ENCODE measurements at places on chromosomes 3 and 15.

GRCh38 chr3:47096959-47097358 is 67.0 kb downstream of the SETD2 start:
- no peak for DNase-seq

DNA sequence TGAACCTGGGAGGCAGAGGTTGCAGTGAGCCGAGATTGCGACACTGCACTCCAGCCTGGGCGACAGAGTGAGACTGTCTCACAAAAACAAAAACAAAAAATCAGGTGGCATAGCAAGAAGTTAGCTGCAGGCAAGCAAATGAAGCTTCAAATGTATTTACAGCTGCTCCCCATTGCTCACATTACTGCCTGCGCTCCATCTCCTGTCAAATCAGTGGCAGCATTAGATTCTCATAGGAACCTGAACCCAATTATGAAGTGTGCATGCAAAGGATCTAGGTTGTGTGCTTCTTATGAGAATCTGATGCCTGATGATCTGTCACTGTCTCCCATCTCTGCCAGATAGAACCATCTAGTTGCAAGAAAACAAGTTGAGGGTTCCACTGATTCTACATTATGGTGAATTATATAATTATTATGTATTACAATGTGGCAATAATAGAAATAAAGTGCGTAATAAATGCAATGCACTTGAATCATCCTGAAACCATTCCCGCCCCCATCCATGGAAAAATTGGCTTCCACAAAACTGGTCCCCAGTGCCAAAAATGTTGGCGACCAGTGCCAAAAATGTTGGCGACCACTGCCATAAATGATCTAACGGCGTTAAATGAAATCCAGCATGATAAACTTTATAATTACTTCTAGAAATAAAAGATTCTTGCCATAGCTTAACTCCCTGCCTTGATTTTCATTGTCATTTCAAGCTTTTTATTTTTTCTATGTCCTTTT is 616.7 kb upstream of the NAALADL2 start:
- peak; percentile 93 for DNase-seq

DNA sequence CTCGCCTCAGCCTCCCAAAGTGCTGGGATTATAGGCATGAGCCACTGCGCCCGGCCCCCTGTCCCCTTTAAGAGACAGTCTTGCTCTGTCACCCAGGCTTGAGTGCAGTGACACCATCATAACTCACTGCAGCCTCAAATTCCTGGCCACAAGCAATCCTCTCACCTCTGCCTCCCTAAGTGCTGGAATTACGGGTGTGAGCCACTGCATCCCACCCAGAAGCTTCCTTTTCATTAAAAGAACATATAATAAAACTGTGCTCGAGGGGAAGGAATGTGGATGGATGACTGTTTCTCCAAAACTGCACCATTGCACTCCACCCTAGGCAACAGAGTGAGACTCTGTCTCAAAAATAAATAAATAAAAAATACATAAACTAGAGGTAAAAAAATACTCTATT is 70.1 kb downstream of the NCEH1 start:
- no peak for DNase-seq

- DNase-seq: peak; percentile 46
Observed at GRCh38 chr3:5304789-5305683, 117.5 kb downstream of the EDEM1 start.

- no peak for DNase-seq
Observed at GRCh38 chr3:97470481-97470880, 294.1 kb upstream of the ARL6 start.

- DNase-seq: no peak
Observed at GRCh38 chr3:63940389-63940757, 28.2 kb upstream of the SCAANT1 start.

- no peak for DNase-seq
Observed at GRCh38 chr3:79414806-79415205, 353.0 kb downstream of the ROBO1 start.

DNA sequence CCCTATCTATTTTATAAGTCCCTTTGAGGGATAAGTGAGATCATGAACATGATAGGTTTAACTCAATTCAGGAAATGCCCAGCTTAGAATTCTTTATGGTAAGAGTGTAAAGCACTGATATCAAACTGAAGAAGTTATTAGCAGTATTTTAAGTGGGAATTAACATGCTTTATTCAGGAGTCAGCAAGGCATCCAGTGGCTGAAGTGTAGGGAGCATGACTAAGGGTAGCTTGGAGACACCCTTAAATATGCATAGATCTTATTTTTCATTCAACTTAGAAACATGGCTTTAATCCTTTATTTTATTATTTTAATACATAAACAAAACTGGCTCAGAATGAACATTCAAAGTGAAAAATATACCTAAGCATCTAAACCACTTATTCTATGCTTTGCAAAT is 158.3 kb upstream of the LPP start:
- no peak for DNase-seq

DNA sequence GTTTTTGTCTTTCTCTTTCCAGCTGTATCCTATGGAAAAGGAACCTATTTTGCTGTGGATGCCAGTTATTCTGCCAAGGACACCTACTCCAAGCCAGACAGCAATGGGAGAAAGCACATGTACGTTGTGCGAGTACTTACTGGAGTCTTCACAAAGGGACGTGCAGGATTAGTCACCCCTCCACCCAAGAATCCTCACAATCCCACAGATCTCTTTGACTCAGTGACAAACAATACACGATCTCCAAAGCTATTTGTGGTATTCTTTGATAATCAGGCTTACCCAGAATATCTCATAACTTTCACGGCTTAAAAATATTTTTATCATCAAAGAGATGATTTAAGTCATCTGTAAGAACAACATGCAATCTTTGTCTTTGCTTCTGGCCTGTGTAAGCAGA is 44.9 kb upstream of the PARP14 start:
- no peak for DNase-seq

DNA sequence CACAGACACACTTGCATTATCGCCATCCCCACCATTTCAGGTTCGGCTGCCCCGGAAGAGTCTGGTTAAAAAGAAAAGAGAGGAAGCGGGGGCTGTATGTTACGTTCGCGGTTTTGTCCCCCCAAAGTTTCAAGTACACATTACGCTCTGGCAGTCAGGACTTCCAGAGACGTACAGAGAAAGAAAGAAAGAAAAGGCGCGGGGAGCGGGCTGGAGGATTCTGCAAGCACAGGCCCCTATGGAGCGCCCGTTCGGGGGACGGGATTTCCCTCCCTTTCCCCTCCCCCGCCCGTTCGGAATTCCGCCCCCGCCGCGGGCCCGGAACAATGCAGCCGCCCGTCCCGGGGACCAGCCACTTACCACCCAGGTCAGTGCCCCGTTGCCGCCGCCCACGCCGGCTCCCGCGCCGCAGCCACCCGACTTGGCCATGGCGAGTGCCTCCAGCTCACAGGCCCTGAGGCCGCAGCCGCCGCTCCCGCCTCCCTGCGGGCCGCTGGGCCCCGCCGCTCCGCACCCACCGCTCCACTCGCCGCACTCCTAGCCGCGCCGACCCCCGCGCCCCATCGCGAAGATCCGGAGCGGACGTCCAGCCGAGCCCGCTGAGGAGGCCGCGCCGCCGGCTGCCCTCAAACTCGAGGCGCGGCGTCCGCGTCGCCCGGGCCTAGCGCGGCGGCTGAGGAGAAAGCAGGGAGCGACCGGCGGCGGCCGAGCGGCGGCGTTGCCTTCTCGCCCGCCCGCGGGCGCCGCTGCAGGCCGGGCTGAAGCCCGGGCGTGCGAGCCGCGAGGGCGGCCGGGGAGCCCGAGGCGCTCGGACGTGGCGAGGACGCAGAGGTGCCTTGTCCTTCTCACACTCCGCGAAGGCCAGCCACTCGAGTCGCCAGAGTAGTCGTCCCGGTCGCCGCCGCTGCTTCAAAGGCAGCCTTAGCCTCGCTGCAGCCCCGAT is 567 bp downstream of the TOP2B start:
- peak; percentile 51 for DNase-seq

DNA sequence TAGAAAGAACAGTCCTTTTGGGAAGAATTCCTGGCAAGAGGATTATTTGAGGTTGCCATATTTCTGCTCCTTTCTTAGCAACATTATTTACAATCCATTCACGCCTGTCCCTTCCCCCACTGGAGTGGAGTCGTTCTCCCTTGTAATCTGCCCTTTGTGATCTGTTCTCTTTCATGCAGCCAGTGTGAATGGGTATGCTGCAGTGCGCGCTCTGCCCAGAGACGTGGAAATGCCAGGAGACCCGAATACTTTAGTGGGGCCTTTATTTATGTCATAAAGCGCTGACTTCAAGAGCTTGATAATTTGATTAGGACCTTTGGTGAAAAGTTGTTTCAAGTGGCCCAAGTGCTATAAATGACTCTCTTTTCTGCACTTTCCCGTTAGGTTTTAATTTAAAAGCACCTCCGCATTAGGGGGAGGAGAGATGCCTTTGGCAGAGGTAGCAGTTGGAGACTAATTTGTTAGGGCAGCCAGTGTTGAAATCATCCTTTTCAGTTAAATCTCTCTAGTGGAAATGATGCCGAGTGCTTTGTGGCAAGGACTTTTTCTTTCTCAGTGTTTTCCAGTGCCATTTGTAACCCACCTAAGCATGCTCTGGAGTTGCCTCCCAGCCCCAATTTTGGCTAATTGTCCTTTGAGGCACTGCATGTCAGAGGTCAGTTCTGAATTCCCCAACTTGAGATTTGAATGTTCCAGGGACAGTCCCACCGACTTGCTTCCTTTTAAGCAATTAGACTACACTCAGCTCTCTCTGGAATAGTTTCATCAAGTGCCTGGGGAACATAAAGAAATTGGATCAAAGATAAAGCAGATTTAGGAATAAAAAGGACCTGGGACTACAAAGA is 52.4 kb downstream of the PSMD6 start:
- DNase-seq: no peak

GRCh38 chr15:51137880-51138430 is 43.2 kb upstream of the TNFAIP8L3 start:
- no peak for DNase-seq

DNA sequence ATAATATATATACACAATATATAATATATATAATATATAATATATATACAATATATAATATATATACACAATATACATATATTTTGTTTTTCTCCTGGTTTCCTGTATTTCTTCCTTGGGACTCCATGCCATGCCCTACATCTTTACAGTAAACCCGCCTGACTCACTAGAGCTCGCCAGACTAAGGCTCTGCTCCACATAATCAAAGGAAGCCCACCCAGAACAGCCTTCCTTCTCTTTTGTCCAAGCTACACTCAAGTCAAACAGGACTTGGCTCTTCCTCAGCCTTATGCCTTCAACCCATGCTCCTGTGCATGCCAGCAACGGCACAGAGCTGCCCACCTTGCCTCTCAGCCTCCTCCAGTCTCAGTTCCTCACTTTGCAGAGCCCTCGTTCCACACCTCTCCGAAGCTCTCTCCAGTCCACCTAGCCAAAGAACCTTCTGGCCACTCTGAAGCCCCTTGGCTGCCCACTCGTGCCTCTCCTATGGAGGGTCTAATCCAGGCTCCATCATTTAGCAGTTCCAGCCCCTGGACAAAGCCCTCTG is 109.1 kb downstream of the RFTN1 start:
- peak; percentile 25 for DNase-seq

GRCh38 chr15:47685141-47685870 is 32.0 kb upstream of the SEMA6D start:
- no peak for DNase-seq

Measured in SK-N-DZ (cell line).